Activated naive CD4-positive, alpha-beta T cell treated with anti-CD3 and anti-CD28 coated beads, Interleukin-2, amount 50 U/mL, for 72 hours (primary cell): ENCODE measurements at places on chromosomes 1 and 21. TPM values are rescaled to one million over a fixed set of nuclear protein-coding genes. Genes with fewer than 3 reads are reported as not detected.

DNA sequence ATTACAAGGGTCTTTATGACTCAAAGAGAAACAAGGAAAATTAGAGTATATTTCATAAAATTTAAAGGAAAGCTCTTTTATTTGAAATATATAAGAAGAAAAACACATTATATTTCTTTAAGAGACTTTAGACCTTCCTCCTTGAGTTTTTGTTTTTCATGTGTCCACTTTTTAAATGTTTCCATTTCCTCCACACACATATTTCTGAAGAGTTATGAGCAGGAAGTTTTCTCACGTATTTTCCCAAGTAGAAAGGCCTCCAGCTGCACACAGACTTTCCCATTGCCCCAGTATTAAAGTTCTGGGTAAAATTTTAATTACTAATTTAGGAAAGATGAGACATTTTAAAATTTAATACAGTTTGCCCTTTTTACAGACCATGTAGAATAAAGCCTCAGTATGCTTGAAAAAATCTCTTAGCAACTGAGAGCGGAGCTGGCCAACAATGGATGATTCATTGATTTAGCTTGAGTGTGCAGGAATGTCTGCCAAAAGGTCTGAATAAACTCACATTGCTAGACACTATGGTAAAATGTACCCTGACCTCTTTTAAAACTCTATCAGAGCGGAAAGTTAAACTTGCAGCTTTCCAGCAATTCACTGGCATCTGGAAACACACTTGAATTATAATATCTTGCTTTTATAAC, 57.9 kb downstream of the DDAH1 start:
- no peak for DNase-seq

- no peak for DNase-seq
Observed at GRCh38 chr1:15712168-15712567, 23.9 kb upstream of the SLC25A34 start.

DNA sequence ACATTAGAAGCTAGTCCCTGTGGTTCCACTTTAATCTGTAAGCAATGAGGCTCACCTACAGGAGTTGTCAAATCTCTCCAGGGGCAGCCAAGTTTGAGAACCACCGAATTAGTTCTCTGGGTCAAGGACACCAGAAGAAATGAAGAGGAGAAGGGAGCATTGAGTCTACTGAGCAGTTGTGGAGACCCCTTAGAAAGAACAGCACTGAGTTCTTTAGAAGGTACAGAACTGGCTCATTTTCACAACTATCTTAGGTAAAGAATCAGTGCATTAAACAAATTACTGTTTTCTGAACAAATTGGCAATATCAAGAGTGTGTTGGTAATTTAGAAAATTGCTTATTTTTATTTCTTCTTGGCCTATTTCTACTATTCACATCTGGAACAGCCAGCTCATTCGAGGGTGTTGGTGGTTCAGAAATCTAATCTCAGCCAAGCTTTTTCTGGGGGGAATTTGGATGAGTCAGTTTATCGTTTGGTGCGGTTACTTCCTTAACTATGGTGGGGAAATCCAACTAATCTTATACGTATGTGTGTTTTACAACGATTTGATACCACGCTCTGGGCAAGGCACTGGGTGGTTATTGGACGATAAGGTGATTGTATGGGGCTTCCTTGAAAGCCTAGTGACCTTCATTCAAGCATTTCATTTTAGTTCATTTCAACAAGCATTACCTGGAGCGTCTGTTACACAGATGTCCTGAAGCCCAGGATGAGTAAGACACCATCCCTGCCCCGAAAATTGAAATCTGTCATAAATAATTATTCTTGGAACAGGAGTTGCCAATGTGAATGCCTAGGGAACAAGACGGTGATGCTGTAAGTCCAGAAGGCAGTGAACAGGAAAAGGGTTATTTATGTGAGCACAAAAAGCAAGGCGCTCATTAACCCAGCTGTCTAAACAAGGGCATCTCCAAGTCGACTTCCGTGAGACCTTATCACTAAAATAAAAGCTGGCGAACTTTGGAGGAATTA, 52.0 kb upstream of the TMPRSS2 start:
- DNase-seq: no peak

DNA sequence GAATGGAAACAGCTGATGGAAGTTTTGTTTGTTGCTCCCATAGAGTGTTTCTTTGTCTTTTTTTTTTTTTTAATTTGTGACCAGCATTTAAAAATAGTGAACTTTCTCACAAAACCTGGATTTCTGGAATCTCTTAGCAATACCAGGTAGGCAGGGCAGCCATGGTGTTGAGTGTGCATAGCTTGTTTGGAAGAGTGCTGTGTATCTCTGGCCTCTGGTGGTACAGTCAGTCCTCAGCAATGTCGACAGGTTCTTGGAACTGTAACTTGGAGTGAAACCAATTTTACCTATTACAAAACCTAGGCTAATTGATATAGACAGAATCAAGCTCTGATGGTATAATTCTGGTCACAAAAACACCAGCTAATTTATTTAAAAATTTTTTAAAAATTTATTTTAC, 6.7 kb downstream of the AADACL3 start:
- DNase-seq: no peak

- DNase-seq: no peak
Observed at GRCh38 chr1:212242288-212242984, 42.8 kb upstream of the PPP2R5A start.

DNA sequence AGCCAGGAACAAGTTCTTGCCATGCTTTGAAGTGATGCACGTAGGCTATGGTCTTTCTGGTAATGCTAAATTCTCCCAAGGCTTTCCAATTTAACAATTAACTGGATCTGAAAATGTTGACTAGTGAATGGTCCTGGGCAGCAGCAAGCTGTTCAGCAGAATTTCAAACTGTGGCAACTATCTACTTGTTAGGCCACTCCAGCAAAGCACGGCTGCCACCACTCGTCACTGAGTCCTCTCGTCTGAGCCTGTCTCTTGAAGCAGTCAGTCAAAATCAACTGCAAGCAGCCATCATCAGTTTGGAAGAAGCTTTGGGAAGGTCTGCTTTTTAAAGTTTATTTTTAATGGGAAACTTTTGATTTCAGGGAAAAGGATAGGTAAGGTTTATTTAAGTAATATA, 6.1 kb downstream of the FLVCR1 start:
- no peak for DNase-seq

GRCh38 chr1:13593511-13594131, 10.0 kb downstream of the PDPN start:
- DNase-seq: no peak

DNA sequence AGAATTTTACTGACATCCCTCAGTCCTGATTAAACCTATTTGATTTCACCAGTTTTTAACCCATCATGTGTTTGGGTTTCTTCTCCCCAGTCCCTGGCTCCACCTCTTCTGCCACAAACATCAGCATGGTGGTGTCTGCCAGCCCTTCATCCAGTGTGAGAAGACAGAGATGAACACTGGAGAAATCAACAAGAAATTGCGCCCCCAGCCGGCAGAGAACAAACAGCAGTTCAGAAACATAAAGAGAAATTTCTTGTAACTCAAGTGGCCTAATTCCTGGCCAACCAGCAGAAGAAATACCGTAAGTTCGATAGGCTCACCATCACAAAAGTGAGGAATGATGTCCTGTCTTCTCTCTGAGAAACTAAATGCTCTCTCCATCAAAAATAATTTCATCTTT, 18.3 kb downstream of the S100A11 start:
- no peak for DNase-seq

DNA sequence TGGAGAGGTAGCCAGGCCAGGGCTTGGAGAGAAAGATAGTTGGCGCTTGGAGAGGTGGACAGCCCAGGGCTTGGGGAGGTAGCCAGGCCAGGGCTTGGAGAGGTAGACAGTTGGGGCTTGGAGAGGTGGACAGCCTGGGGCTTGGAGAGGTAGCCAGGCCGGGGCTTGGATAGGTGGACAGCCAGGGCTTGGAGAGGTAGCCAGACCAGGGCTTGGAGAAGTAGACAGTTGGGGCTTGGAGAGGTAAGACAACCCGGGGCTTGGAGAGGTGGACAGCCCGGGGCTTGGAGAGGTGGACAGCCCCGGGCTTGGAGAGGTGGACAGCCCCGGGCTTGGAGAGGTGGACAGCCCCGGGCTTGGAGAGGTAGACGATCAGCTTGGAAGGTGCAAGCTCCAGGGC, 7.7 kb downstream of the LSS start:
- no peak for DNase-seq

DNA sequence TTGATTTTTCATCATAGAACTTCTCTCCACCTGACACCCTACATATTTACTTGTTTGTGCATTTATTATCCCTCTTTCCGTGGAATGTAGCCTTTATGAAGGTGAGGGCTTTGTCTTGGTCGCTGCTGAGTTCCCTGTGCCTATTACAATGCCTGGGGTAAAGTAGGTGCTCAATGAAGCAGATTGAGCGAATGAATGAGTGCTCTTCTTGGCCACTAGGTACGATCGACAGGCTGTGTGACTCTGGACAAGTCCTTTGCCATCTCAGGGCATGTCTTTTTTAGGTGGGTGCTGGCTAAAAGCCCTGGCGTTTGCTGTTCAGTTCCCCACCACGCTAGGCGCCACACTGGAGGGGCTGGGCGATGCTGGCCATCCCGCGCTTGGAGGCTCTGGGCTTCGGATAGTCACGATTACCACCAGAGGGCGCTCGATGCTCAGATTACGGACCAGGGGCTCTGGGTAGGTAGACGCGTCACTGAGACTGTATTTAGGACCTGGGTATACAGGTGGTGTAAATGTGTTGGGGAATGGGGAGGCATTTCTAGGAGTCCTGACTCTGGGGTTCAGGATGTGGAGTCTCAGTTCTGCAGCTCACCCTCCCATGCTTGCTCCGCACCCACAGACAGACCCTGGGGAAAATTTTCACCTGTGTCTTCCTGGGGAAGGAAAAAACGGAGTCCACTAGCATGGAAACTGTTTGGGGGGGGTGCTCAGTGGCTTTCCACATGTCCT, 71.0 kb upstream of the CSF3R start:
- peak; percentile 82 for DNase-seq

DNA sequence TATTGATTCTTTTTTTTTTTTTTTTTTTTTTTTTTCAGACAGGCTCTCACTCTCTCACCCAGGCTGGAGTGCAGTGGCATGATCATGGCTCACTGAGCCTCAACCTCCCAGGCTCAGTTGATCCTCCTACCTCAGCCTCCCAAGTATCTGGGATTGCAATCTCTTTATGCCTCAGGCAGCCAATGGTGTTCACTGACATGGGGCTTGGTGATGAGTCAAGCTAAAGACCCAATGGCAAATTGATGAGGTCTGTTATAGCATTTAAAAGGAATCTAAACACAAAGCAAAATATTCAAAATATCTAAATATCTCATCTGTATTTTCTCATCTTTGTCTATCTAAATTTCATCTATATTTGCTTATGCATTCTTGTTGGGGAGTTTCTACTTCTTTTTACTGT, 30.5 kb upstream of the CAMSAP2 start:
- DNase-seq: no peak

DNA sequence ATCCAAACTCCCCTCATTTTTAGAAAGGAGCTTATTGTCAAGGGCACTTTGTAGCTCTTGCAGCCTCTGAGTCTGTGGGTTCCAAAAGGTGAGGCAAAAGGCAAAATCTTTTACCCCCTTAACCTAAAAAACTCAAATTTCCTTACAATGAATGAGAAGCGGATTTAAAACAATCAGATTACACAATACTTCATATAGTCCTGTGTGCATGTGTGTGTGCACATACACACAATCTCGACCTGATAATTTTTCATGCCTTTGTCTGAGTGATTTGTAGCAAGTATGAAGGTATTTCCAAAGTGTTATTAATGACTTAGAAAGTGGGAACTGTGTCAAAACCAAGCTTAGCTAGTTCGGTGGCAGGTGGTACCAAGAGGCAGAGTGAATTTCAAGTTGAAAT, 42.9 kb downstream of the GRIK1 start:
- DNase-seq: no peak

DNA sequence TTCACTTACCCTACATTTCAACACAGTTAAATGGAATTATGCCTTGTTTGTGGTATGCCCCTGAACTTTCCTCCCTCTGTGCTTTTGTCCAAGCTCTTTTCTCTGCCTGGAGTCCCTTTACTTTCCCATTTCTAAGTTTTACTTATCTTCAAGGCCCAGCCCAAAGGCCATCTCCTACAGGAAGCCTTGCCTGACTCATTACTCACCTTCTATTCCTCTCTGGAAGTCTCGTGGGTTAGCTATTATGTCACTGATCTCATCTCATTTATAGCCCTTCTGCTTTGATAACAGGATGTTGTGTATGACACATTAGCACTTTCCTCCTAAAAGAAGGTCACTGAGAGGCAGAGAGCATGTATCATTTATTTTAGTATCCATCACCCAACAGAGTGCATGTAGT, 78.8 kb upstream of the CD1D start:
- no peak for DNase-seq

DNA sequence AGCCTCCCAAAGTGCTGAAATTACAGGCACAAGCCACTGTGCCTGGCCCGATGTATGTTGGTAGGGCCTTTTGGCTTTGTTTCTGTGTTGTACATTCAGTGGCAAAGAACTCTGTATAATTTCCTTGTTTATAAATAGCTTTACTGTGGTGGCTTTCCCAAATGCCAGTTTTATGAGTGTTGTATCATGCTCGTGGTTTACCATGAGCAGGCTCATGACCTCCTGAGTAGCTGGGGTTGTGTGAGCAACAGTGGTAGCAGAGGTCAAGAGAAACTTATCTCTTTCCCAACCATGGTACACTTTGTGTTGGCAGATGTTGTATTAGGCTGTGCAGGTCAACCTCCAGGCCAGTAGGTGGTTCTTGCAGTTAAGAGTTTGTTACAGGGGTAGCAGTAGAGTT, 420.4 kb upstream of the BEND5 start:
- DNase-seq: no peak

- DNase-seq: peak; percentile 62
Observed at GRCh38 chr1:181104790-181105133, 16.3 kb downstream of the IER5 start.

DNA sequence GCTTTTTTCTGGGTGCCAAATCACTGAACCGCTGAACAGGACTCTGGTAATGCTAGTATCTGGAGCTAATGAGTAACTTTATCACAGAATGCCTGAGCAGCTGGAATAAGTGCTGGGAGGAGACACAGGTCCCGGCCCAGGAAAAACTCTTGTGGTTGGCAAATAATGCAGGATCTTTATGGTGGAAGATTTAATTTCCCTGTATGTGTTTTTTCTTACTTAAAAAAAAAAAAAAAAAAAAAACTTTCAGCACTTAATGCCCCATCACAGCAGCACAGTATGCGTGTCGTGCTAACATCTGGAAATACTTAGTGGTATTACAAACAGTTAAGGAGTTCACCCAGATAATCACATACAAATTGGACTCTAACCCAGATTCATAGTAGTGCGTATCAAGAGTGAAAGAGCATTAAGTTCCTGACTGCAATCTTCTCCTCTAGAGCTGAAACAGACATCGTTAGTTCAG, 220.7 kb downstream of the TOMM20 start:
- DNase-seq: no peak

DNA sequence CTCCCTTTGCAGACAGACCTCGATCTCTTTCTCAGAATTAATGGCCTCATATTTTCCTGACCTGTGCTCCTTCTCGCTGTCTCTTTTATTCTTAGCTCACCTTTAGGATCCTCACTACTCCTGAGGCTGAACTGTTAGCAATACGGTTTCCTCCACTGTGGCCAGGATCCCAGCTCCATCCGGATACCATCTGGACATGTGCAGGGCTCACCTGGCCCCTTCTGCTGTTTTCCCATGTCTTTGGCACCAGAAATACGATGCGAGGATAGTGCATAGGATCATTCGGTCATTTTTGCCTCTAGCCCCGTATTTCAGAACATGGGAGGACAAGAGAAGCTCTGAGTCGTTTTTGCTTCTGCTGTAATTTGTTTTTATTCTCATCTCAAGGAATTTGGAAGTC, 108.5 kb upstream of the KIF26B start:
- no peak for DNase-seq

KCNQ4 gene
- 0.73 TPM for total RNA-seq

ARL8A gene
- 63.2 TPM for total RNA-seq

SLC16A4 gene
- 0.87 TPM for total RNA-seq

ANGPTL3 gene
- total RNA-seq: not detected

AMY1B gene
- not detected for total RNA-seq

GJA4 gene
- 1.4 TPM for total RNA-seq
